Jurkat, Clone E6-1 (cell line): ENCODE measurements at places on chromosomes 12 and 14.

DNA sequence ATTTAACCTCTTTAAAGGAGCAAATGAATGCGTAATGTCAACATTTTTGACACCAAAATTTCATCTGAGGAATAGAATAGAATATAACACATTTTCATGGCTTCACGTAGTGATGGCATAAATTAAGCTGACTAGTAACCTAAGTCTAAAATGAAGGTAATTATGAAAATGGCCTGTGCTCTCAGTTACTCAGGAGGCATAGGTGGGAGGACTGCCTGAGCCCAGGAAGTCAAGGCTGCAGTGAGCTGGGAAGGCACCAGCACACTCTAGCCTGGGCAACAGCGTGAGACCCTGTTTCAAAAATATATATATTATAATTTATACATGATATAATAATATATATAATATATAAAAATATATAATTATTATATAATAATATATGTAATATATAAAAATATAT, 383.2 kb upstream of the ATP2B1 start:
- no peak for DNase-seq

DNA sequence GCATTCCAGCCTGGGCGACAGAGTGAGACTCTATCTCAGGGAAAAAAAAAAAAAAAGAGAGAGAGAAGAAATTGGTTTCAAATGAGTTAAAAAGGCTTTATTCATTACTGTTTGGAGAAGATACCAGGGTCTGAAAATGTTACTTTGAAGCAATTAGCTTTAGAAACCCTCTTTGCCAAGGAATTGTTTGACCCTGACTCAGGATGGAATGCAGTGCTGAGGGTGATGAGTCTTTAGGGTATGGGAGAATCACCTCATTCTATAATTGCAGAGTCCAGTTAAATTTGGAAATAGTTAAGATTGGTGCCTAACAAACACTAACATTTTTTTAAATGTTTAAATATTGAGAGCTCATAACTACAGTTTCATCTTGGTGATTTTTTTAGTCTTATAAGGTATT, 13.3 kb downstream of the RAP1B start:
- no peak for DNase-seq

DNA sequence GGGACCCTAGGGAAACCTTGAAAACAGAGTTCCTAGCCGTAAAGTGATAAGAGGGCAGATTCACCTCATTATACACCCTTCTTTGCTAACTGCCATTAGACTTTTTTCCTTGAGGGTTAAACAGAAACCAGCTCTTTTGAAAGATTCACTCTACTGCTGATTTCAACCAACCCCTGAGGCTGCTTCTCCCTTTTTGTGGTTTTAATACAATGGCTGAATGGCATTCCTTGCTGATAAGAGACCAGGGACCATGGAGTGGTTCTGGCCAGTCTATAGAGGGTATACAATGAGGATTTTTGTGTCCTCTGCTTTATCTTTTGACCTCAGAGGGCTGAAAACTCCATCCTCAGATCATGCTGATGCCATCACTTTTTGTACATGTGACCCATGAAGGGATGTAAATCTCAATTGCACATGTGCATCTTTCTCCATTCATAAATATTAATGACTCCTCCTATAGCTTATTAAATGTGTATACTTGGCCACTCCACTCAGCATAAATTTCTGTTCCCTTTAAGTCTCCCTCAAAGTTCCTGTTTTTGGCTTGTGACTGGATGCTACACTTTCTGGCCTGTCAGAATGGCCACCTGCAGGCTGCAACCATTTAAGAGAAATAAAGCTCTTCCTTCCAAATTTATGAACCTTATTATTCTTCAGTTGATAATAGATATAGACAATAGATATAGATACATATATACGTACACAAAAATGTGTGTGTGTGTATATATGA, 233.8 kb upstream of the SEL1L start:
- no peak for DNase-seq

- no peak for DNase-seq
Observed at GRCh38 chr12:95859344-95859816, 628 bp downstream of the SNRPF start.

- DNase-seq, result no peak
Observed at GRCh38 chr12:121499929-121500793, 80.7 kb downstream of the KDM2B start.

GRCh38 chr12:116948298-116948697, 37.5 kb downstream of the FBXW8 start:
- no peak for DNase-seq

DNA sequence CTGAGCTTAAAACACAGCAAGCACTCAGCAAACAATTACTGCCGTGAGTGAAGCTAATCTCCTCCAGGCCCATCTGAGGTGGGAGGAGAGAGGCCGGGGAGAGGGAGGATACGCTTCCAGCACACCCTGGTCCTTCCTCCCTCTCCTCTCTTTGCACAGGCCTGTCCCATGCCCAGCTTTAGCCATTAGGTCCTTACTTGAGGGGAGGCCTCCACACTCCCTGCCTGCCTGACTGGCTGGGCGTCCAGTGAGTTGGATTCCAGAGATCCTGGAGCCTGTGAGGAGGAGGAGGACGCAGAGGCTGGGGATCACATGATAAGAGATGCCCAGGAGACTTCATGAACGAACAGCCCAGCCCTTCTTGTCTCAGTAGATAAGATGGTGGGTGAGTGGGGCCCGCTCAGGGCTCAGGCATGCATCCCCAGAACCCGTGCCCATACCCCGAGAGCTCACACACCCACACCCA, 65.1 kb upstream of the NCOR2 start:
- DNase-seq, result no peak

GRCh38 chr14:68978172-68978911, 760 bp downstream of the ACTN1 start:
- DNase-seq, result no peak

DNA sequence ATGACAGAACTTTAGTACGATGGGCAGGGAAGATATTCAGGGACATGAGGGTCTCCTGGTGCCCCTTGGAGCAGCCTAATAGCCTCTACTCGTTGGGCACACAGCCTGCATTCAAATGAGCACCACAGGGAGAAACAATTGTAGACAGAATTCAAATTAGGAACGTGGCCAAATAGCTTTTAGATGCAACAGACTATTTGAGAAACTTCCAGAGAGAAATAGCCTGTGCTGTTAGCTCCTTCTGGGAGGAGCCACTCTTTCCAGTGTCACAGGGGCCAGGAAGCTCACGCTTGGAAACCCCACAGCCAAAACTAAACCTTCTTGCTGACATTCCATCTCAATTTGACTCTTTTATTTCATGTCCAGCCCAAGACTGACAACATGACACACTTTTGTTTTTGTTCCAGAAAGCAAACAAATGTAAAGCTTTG, 114.5 kb downstream of the RPAP3 start:
- DNase-seq, result no peak

- no peak for DNase-seq
Observed at GRCh38 chr12:50185970-50186663, 18.9 kb upstream of the CERS5 start.

DNA sequence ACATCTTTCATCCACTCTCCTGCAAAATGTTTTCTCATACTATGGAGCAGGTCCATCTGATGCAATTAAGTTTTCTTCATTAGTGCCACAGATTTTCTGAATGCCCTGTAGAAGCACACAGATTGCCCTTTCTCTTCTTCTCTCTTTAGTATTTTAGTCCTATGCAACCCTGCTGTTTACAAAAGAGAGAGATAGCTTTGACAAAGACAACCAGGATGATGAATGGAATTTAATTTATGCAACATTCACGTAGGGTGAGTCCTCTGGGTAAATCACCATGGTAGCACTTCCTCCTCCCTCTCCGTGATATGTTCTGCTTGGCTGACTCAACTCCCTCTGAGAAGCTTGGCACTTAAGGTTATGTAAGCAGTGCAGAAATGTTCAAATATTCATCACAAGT, 400.9 kb upstream of the PDE3A start:
- DNase-seq, result no peak

DNA sequence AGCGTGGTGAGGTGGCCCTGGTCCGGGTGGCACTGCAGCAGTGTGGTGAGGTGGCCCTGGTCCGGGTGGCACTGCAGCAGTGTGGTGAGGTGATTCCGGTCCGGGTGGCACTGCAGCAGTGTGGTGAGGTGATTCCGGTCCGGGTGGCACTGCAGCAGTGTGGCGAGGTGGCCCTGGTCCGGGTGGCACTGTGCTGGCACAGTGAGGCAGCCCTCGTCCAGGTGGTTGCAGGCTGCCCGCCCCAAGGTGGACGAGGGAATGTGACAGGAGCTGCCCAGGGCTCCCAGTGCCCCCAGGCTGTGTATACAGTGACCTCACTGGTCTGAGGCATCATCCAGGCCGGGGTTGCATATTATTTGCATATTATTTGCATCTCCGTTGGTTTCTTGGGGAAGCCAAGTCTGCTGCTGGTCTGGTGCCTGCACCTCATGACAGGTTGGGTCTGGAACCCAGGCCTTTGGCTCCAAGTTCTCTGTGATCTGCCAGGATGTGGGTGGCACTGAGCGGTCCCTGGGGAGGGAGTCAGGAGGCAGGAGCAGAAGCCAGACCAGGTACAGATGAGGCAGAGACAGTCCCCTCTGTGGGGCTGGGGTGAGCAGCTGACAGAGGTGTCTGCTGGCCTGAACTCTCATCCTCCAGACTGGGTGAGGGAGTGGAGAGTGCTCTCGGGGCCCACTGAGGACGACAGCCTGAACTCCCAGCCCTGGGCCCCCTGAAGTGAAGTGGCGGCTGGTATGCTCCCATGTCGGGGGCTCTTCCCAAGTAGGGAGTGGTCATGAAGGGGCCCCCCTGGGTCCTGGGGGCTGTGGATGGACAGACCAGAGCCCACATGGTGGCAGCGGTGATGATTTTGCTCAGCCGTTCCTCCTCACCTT, 79.3 kb downstream of the KIF26A start:
- no peak for DNase-seq

GRCh38 chr12:58725400-58726105, 194.8 kb downstream of the LRIG3 start:
- no peak for DNase-seq

- no peak for DNase-seq
Observed at GRCh38 chr14:23829736-23830471, 123.7 kb upstream of the DHRS4 start.

DNA sequence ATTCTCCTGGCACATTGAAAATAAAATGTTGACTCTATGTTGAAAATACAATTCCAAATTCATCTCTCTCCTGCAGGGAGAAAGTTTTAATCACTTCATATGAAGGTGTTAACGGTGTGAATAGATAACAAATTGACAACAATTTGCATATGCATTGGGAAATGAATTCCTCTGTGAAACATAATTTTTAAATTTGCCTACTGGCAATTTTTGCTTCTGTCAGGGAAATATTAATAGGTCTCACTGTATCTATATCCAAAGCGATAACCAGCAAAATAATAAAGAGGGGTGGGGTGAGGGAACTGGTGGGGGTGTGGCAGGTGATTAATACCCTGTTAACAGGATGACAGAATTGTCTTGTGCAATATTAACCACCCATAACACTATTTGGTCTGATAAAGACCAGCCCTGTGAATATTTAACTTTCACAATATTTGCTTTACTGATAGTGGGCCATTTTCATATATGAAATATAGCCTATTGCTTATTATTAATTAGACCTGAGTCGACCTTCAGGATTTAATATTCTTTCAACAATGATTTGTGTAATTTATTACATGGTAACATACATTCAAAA, 239.0 kb upstream of the SSTR1 start:
- DNase-seq, result no peak

GRCh38 chr12:21483531-21483930, 17.9 kb downstream of the RECQL start:
- no peak for DNase-seq
